CD4-positive, alpha-beta T cell (primary cell): ENCODE measurements at places on chromosomes 3 and 15. TPM values are rescaled to one million over a fixed set of nuclear protein-coding genes. Genes with fewer than 3 reads are reported as not detected.

DNA sequence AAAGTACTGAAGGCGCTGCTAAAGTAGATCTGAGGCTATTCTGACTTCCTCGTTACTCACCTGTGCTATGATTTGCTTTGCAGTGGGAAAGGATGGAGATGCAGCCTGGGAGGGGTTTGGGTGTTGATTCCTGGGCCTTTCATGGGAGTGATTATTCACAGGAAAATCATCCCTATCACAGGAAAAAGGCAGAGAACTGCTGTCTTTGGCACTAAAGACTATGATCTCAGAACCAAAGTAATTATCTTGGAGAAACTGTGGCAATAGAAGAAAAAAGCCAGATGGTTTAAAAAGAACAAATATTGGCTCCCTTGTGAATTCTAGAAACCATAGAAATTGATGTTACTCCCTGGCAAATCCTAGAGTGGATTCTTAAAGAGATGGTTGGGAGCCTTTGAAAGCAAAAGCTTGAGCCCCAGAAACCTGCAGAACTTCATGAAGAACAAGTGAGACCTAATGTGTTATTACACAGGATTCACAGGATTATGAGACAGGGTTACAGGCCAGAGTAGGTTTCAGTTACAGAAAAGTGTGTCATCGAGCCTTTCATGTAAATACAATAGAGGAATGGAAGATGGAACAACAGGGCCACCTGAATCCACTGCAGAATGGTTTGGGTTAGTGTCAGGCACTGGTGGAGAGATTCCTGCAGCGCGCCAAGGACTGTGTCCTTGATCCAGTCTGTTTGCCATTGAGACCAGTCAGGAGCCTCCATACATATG lies 85.7 kb downstream of the OXNAD1 start:
- H3K4me1 ChIP-seq, result peaks cover 5% of the 10 kb centered on the region
- peaks cover 74% of the 10 kb centered on the region for H3K36me3 ChIP-seq
- no peak for DNase-seq

DNA sequence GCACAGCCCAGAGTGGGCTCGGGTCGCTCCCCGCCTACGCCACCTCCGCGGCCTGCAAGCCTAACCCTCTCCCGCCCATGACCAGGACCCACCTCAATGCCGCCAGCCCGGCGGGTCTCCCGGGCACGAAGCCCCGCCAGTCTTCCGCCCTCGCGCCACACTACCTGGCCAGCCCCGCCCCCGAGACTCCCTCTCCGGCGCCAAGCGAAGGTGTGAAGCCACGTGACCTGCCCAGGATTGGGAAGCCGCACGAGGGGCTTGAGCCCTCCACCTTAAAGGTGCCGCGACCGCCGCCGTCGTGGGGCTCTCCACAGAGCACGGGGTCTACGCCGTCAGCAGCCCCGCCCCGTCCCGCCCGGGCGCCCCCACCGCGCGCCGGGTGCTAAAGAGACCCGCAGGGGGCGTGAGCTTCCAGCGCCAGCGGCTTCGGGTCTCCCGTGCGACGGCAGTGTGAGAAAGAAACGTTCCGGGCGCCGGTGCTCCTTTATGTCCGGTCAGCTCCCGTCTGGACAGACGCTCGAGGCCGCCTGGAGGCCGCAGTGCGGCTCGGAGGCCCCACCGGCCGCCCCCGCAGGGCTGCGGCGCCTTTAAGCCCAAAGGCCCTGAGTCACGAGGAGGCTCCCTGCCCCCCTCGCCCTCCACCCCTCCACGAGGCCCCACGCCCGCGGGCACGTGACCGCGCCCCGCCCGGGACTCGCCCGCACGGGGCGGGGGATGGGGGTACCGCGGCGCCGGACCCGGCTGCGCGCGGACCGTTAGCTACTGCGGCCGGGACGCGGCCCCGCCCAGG lies at the start of gene CPEB1:
Gene CPEB1 (minus strand): TSS at position 319 of the 790 bp plus-strand sequence. CDS start 18,904 bp downstream, outside the sequence.
- H3K27me3 ChIP-seq, result peaks cover 48% of the 10 kb centered on the region
- H3K27ac ChIP-seq, result no peak within 1 kb of the TSS
- peaks cover 18% of the 10 kb centered on the region for H3K4me1 ChIP-seq
- H3K36me3 ChIP-seq, result no peaks in the 10 kb centered on the region
- H3K4me3 ChIP-seq, result peak within 1 kb of the TSS; percentile 24

Gene DUOX1
- total RNA-seq, result 0.25 TPM

DNA sequence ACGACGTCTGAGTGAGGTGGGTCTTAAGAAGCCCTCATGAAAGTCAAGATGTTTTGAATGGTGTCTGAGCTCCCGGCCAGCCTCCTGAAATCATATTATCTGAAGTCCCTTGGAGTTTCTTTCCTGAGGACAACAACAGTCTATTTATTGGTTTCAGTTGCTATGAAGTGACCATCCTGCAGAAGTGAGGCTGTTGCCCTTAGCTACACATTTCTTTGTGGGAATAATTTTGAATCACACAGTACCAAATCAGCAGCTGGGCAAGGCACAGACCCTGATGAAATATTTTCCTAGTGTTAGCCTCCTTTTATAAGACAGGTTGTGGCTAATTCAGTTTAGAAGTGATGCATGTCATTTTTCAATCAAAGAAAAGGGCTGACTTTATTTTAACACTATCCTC lies 220.7 kb upstream of the AZI2 start:
- no peak overlapping the region for H3K27ac ChIP-seq
- DNase-seq, result no peak
- H3K4me1 ChIP-seq, result no peaks in the 10 kb centered on the region
- no peak overlapping the region for H3K4me3 ChIP-seq
- H3K36me3 ChIP-seq, result no peaks in the 10 kb centered on the region
- H3K27me3 ChIP-seq, result peaks cover 7% of the 10 kb centered on the region

- H3K27ac ChIP-seq, result no peak overlapping the region
- no peaks in the 10 kb centered on the region for H3K27me3 ChIP-seq
- H3K36me3 ChIP-seq, result no peaks in the 10 kb centered on the region
- no peak for DNase-seq
Observed at GRCh38 chr15:34584996-34585395, 1.5 kb upstream of the GOLGA8B start.

DNA sequence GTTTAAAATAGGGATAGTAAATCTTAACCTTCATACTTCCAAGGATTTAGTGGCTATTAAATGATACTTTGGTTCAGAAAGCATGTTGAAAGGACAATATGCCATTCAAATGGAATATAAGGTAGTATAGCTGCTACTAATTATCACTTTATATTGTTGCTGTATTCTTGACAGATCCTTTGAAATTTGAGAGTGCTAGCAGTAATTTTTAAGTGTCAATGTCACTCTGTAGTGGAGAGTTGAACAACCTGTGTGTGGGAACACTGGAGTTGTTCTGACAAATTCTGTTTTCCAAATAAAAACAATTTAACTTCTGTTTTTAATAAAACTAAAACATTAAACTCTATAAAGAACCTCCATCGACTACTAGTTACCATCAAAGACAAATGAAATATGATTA lies 565.7 kb downstream of the FGF12 start:
- no peaks in the 10 kb centered on the region for H3K27me3 ChIP-seq
- no peaks in the 10 kb centered on the region for H3K4me1 ChIP-seq
- no peak overlapping the region for H3K4me3 ChIP-seq
- no peak for DNase-seq

- no peaks in the 10 kb centered on the region for H3K27me3 ChIP-seq
- DNase-seq, result no peak
- no peaks in the 10 kb centered on the region for H3K4me1 ChIP-seq
- no peak overlapping the region for H3K4me3 ChIP-seq
- no peak overlapping the region for H3K27ac ChIP-seq
Observed at GRCh38 chr3:152849996-152850578, 15.2 kb downstream of the P2RY1 start.

GRCh38 chr15:62528505-62528904 lies 363.4 kb upstream of the C2CD4B start:
- no peaks in the 10 kb centered on the region for H3K36me3 ChIP-seq
- H3K27ac ChIP-seq, result no peak overlapping the region
- no peaks in the 10 kb centered on the region for H3K4me1 ChIP-seq
- H3K27me3 ChIP-seq, result no peaks in the 10 kb centered on the region
- DNase-seq, result no peak

Gene GRK7
- 0.22 TPM for total RNA-seq

Gene SMCO1
- not detected for total RNA-seq

Gene PIERCE2
- total RNA-seq, result not detected

DNA sequence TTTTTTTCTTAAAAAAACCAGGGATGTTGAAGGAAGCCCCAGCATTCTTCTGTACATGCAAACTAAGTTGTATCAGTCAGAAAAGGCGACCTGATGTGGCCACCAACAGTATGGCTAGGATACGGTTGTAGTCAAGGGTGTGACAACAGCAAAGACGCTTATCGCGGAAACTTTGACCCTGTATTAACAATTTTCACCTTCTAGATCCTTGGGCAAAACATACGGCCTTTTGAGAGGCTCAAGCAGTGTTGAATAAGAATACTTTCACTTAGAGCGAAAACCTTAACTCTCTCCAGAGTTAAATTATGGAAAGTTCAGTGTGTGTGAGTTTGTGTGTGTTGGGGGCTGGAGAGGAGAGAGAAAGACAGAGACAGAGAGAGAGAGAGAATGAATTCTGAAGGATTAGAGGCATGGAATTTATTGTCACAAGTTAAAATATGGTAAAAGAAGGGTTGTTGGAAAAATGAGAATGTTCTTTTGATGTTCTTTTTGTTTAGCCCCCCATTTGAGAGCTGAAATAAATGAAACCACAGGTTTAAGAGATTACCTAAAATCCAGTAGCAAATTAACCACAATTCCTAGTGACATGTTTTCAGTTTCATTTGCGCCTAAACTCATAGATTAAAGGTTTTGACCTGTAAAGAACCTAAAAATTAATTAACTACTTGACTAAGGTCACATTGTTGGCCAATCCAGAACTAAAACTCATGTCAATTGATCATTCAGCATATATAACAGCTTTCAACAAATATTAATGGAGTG lies 9.2 kb downstream of the ALCAM start:
- no peaks in the 10 kb centered on the region for H3K4me1 ChIP-seq
- H3K36me3 ChIP-seq, result no peaks in the 10 kb centered on the region
- H3K4me3 ChIP-seq, result no peak overlapping the region
- no peak for DNase-seq
- H3K27ac ChIP-seq, result no peak overlapping the region
- H3K27me3 ChIP-seq, result no peaks in the 10 kb centered on the region
